ENCODE measurements at places on chromosomes 16 and 17.
A peak's percentile ranks its signal among the peaks of the same experiment; 100 is the strongest.

- DNase-seq = no peak
Measured at GRCh38 chr17:76337413-76337777, 16.3 kb downstream of the PRPSAP1 start.

- peak; percentile 25 for DNase-seq
Measured at GRCh38 chr16:81708266-81709015, 70.7 kb upstream of the PLCG2 start.

DNA sequence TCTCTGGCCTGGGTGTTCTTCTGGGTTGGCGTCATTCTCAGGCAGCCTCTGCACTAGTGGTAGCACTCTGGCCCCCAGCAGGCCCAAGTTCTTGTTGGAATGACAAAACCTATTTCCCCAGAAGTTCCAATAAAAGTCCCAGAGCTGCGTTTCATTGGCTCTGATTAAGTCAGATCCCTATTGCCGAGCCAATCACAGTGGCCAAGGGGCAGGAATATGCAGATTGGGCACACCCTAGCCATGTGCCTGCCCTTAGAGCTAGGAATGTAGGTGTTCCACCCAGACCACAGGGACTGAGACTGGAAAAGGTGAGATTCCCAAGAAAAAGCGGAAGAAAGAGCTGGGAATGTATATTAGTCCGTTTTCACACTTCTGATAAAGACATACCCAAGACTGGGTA, 44.9 kb upstream of the POLR3E start:
- DNase-seq = no peak

DNA sequence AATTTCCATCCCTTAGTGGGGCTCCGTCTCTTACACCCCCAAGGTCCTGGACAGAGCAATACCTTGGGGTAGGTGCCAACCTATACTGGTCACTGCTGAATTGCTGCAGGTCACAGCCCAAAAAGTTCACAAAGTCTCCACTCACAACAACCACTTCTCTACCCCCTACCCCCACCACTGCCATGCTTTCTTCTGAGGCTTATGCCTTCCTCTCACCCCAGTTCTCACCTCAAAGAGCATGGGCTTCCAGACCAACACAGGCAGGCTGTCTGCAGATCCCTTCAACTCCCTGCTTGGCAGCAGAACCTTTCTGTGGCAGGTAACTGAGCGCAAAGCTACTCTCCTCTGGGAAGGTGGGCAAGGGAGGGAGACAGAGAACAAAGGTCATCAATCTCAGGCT, 35.5 kb downstream of the C16orf78 start:
- DNase-seq = no peak

DNA sequence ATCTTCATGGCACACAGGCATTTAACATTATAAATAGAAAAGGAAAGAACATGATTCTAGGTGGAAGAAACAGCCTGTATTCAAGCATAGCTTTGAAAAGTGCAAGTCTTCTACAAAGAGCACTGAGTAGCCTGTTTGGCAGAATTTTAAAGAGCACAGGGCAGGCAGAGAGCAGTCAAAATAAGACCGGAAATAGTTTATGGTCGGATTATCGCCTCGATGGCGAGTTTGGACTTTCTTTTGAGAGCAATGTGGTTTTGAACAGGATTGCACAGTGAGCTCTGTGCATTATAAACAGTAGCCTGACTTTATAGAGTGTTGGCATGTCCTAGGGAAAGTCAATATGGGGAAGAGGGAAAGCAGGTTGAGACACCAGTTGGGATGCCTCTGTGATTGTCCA, 6.2 kb upstream of the TMEM100 start:
- no peak for DNase-seq

GRCh38 chr17:30296499-30297080, 4.8 kb upstream of the BLMH start:
- no peak for DNase-seq

GRCh38 chr16:80084614-80085013, 456.2 kb upstream of the DYNLRB2 start:
- peak; percentile 66 for DNase-seq

DNA sequence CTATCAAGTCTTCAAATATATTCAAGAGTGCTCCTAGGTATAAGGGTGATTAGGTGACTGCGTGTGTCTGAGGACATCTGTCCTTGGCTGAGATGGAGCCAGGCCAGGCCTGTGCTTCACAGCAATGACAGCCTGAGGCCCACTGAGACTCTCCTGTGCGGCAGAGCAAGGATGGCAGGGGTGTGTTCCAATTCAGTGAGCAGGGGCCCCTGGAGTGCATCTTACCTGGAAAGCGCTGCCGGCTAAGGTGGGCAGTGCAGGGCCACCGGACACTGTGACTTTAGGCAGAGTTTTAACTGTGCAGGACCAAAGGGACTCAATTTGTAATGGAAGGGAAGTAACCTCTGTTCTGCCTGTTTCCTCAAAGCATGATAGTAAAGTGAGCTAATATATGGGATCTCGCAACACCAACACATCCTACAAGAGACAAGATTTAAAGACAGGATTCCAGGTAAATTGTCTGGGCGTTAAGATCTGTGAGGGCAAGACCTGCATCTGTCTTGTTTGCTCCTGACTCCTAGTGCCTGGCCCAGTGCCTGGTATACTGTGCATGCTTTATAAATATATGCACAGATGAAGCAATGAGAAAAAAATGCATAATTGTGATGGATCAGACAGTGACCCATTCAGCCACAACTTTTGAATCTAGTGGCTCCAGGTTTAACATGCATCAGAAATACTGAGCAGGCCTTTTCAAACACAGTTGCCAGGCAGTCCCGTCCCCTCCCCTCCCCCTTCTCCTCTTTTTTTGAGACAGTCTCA, 86.7 kb downstream of the MRC2 start:
- no peak for DNase-seq

- DNase-seq = no peak
Measured at GRCh38 chr16:82082543-82083244, 47.6 kb downstream of the HSD17B2 start.

GRCh38 chr17:6831661-6832263, at the start of gene TEKT1:
Gene TEKT1 (minus strand): TSS chr17:6831729. CDS start chr17:6830376, 1,353 bp downstream.
- peak; percentile 58 for DNase-seq

GRCh38 chr16:984121-984694, 2.6 kb downstream of the SOX8 start:
- DNase-seq = no peak

- no peak for DNase-seq
Measured at GRCh38 chr16:11202260-11203091, 53.5 kb downstream of the SOCS1 start.

- no peak for DNase-seq
Measured at GRCh38 chr16:20441191-20441590, 10.1 kb upstream of the ACSM2A start.

DNA sequence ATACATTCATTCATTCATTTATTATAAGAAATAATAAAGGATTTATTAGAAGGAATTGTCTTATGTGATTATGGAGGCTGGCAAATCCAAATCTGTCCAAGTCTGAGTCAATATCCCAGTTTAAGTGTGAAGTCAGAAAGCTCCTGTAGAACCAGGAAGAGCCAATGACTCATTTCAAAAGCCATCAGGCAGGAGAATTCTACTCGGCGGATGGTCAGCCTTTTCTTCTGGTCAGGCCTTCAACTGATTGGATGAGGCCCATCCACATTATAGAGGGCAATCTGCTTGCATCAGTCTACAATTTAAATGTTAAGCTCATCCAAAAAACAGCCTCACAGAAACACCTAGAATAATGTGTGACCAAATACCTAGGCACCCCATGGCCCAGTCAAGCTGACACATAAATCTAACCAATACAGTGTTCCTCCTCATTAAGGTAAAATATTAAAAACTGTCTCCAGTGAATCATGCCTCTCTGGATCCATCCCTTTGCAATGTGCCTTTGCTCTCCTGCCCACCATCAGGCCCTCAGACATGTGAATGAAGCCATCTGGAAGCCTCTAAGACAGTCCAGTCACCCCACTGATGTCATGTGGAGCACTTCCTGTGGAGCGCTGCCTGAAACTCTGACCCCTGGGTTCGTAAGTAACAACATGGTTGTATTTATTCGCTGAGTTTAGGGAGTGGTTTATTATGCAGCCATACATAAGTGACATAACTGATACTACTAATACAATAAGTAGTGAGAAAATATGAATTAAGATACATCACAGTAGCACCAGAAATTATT, 69.2 kb upstream of the WSB1 start:
- DNase-seq = no peak

DNA sequence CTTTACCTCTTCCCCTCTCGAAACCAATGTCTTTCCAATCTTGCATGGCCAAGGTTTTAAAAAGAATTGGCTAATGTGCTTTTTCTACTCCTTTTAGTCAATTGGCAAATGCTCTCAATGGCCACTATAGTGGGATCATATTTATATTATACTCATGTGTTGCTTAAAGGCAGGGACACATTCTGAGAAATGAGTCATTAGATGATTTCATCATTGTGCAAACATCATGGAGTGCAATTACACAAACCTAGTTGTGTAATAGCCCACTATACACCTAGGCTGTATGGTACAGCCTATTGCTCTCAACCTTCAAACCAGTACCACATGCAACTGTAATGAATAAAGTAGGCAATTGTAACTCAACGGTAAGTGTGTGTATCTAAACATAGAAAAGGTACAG, 180.9 kb downstream of the HS3ST3A1 start:
- no peak for DNase-seq

DNA sequence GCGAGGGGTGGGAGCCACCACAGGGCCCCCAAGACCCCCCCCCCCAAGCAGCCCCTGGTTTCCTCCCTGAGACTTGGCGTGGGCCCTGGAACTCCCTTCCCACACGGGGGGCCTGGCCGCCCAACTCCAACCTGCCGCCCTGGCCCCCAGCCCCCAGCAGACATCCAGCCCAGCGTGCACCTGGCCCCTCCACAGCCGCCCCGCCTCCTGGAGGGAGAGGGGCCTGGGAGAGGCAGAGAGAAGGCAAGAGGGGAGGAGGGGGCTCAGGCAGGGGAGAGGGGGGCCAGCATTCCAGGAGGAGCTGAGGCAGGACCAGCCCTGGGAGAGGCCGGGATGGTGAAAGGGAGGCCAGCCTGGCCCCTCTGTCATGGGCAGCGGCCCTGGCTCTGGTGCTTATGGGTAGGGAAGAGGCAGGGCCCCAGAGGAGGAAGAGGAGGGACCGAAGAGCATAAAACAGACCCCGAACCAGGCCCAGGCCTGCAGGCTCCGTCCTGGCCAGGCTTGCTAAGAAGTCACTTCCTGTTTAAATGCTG, 16.7 kb downstream of the IL34 start:
- no peak for DNase-seq

DNA sequence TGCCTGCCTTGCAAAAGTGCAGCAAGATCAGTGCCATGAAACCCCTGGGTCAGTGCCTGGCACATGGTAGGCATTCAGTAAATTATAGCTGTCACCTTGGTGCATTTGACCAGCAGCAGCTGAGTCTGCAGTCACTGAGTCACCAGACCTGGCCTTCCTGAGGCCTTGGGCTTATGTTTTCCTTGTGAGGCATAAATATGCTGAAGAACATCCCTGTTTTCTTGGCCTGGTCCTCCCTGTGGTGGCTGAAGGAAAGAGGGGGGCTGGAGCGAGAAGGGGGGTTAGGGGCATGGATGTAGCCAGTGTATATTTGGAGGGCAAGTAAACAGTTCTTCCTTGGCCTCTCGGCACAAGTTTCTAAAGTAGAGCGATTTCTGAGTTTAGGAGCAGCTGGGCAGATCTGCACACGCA, 26.5 kb downstream of the EPN2 start:
- no peak for DNase-seq

DNA sequence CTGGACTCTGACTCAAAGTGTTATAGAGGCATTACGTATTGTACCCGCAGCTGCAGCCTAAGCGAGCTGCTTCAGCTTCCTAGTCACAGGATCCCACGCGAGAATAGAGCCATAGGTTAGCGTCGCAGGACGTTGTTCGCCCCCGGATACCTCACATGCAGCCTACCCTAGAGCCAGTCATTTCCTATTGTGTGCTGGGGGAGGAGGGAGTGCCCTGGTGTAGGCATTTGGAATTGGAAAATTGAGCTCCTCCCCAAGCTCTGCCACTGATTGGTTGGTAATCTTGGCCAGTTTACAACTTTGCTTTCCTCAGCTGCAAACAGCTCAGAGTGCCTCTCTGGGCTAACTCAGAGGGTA, 530 bp downstream of the NAA60 start:
- no peak for DNase-seq

- DNase-seq = no peak
Measured at GRCh38 chr17:40316571-40317344, 7.8 kb downstream of the RARA start.

GRCh38 chr17:78879635-78880186, 23.3 kb downstream of the CEP295NL start:
- no peak for DNase-seq

- DNase-seq = no peak
Measured at GRCh38 chr17:63249256-63250004, 196.7 kb downstream of the CYB561 start.

Measured in midbrain (tissue), 1 donor.